ENCODE measurements at places on chromosomes 13 and 19. TPM values are rescaled to one million over a fixed set of nuclear protein-coding genes. Genes with fewer than 3 reads are reported as not detected.

GRCh38 chr13:82096256-82096655 is 1755.3 kb upstream of the SPRY2 start:
- no peak for DNase-seq

DNA sequence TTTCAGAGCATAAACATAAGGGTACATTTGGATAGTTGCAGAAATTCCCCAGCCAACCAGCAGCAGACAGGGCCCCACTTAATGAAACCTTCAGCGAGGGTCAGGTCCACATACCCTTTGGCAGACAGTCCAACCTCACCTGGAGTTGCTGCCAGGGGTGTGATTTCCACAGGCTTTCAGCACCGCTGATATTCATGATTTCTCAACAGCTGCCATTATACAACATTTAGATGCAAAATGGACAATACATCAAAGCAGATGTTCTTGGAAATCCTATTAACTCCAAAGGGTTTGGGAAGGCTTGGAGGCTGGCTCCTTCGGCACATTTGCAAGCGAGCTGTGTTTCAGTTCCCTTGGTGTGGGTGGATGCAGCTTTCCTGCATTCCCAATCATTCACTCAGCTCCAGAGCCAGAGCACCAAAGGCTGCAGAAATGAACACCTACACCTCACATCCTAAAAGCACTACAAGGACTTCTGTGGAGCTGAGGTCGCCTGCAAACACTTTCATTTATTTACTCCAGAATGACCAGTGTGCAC is 147.2 kb upstream of the VSTM2B start:
- DNase-seq: no peak

- DNase-seq: no peak
Observed at GRCh38 chr13:24737042-24737441, 26.9 kb upstream of the RNF17 start.

DNA sequence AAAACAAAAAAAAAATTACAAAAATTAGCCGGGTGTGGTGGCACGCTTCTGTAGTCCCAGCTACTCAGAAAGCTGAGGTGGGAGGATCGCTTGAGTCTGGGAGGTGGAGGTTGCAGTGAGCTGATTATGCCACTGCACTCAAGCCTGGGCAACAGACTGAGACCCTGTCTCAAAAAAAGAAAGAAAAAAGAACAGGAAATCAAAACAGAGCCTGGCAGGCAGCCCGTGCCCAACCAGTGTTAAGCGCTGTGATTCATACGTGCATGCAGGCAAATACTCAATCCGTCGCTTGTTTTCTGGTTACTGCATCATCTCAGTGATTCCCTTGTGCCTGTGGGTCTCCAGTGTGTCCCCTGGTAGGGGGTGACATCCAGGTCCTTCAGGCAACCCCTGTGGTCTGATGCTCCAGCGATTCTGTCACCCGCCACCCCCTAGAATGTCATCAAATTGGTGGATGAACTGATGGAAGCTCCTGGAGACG is 18.1 kb downstream of the DDX39A start:
- DNase-seq: no peak

GRCh38 chr19:15445807-15446376 is 3.9 kb downstream of the WIZ start:
- peak; percentile 46 for DNase-seq

DNA sequence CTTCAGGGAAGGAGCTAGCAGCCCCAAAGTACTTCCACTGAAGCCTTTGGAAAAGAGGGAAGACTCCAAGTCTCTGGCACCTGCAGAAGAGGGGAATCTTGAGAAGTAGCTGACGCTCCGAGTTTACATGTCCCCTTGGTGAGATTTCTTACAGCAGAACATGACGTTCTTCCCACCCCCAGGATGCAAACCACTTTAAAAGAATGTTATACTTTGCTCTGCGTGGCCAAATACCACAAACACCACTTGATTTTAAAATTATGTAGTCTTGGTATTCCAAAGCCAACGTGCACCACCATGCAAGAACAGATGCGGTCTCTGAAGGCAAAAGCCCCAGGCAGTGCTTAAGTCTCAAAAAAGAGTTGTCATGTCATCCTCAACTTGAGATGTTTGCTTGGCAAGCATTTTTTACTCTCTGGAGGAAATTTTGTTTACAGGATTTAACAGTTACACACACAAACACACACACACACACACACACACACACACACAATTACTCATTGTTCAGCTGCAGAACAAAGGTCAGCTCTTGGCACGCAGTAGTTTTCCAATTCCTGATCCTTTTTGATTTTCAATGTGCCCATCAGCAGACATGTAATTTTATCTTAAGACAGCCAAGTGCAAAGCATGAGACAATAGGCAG is 106.1 kb downstream of the RGCC start:
- DNase-seq: peak; percentile 24

DNA sequence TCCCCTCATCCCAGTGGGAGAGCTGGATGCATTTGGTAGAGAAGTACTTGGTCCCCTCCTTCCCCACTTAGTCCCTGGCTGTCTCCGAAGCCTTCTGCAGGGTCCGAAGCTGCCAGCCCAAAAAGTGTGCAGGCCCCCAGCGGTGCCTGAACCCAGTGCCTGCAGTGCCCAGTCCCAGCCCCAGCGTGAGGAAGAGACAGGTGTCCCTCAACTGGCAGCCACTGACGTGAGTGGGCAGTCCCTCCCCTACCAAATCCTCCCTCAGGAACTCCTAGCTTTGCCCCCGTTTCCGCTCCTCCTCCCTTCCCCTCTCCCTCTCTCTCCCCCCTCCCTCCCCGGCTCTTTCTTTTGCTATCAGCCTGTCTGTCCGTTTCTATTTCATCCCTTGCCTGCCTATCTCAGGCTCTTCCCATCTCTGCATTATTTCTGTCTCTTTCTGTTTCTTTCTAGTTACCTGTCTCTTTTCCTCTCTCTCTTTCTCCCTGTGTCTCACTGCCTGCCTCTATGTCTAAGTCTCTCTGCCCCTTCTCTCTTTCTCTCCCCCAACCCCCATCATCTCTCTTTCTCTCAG is 1.8 kb upstream of the LTBP4 start:
- peak; percentile 49 for DNase-seq

DNA sequence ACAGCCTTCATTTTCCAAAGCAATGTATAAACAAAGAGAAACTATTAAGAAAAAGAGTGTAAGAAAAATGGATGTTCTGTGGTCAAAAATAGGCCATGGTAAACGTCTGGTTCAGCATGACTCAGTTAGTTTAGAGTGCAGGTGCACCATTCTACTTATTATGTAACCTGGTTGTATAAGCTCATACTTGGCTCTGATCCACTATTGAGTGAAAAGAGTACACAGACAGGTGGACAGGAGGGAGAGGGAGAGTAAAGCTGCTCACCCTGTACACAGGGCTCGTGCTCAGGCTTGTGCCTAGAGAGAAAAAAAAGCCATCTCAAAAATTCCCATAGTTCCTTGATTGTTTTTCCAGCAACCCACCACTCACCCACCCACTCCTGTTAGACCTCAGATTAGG is 85.8 kb upstream of the ZNF91 start:
- no peak for DNase-seq

DNA sequence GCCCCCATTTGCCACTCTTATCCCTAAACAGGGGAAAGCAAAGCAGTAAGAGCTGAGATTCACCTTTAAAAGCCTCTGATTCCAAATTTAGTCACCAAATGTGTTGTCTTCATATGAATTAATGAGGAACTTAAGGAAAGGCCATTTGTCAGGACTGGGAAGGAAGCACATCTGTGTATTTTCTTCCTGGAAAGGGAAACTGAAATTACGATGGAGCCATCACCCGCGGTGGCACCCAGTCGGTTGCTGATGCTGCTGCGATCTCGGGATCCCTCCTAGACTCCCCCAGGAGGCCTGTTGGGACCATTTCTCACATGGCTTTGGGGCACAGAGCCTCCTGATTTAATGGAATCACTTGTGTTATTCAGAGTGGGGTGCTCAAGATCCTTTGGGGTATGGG is 7.4 kb upstream of the IL4I1 start:
- no peak for DNase-seq

DNA sequence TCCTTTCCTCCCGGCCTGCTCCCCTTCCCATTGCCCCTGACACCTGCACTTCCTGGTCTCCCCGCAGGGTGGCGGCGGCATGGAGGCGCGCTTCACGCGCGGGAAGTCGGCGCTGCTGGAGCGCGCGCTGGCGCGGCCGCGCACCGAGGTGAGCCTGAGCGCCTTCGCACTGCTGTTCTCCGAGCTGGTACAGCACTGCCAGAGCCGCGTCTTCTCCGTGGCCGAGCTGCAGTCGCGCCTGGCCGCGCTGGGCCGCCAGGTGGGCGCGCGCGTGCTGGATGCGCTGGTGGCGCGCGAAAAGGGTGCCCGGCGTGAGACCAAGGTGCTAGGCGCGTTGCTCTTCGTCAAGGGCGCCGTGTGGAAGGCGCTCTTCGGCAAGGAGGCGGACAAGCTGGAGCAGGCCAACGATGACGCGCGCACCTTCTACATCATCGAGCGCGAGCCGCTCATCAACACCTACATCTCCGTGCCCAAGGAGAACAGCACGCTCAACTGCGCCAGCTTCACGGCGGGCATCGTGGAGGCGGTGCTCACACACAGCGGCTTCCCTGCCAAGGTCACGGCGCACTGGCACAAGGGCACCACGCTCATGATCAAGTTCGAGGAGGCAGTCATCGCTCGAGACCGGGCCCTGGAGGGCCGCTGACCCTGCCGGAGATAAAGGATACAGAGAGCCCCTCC is 1.7 kb downstream of the TRAPPC5 start:
- no peak for DNase-seq

The OR4F17 gene
- not detected for polyA plus RNA-seq

The RYR1 gene
- 3.7 TPM for polyA plus RNA-seq

The TEX26 gene
- polyA plus RNA-seq: 2.4 TPM

The CBLC gene
- 3.7 TPM for polyA plus RNA-seq
